ENCODE measurements at places on chromosomes 4 and X.

GRCh38 chr4:1015746-1016145 is 4.3 kb downstream of the FGFRL1 start:
- DNase-seq: no peak

- DNase-seq: no peak
Observed at GRCh38 chr4:68582339-68582717, 6.2 kb upstream of the UGT2B17 start.

GRCh38 chr4:83489711-83490326 is 4.9 kb upstream of the ABRAXAS1 start:
- no peak for DNase-seq

DNA sequence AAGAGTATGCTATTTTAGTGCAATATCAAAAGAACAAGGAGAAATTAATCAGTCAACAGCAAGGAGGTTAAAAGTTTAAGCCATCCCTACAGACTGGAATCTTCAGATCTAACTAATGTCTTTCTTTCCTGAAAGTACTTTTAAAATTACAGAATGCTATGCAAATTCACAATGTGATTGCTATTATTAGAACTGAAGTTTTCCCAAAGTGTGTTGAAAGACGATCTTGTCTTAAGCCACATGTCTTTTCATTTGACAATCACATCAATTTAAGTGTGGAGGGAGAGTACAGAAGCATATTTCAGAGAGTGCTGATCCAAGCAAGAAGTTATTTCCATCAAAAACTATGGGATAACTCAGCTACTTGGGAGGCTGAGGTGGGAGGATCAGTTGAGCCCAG is 64.7 kb upstream of the TNIP3 start:
- no peak for DNase-seq

- DNase-seq: no peak
Observed at GRCh38 chr4:176575141-176575730, 217.5 kb downstream of the VEGFC start.

GRCh38 chr4:11724731-11725130 is 296.0 kb upstream of the HS3ST1 start:
- no peak for DNase-seq

DNA sequence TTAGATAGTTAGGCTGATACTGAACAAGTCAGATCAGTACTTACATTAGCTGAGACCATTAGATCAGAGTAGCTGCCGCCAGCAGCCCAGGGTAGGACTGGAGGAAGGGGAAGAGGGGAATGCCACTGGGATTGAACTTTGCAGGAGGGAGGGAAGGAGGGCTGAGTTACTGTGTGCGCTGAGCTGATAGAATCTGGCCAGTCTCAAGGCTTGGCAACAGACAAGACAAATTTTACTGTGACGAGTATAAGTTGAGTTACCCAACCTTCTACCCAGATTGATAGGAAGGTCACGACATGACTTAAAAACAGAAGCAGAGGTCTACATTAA is 372.1 kb downstream of the OPHN1 start:
- DNase-seq: no peak

GRCh38 chr4:184979461-184980124 is 38.7 kb upstream of the HELT start:
- DNase-seq: no peak

- no peak for DNase-seq
Observed at GRCh38 chr4:155787113-155787710, 28.4 kb downstream of the GUCY1B1 start.

- DNase-seq: no peak
Observed at GRCh38 chr4:77169481-77169880, 12.5 kb downstream of the CCNG2 start.

DNA sequence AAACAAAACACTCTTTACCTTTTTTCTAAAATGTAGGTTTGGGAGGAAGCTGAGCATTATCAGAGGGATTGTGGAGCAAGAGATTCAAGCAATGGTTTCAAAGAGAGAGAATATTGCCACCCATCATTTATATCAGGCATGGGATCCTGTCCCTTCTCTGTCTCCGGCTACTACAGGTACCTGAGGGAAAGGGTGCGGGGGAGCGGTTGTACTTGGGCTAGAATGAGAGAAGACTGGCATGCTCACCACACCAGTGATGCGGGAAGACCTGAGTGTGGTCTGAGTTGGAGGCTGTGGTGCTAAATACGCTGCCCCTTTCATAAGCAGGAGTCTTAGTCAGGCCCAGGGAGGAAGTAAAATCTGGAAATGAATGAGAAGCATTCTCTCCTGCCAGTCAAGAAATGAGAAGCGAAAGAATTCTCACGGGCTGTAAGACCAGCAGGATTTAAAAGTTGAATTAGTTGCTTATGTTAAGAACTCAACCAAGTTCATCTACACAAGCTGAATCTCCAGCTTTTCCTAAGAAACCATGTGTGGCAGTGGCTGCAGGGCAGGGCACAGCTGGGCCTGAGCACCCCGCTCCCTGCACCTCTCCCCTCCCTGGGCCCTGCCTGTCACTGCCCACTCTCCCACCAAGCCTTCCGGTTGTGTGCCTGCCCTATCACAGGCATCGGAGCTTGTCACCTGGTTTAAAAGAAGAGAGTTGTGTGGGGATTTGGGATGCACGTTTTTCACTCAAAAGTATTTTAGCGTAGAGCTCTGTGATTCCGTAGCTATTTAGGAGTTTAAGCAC is 24.8 kb upstream of the MSANTD1 start:
- no peak for DNase-seq

DNA sequence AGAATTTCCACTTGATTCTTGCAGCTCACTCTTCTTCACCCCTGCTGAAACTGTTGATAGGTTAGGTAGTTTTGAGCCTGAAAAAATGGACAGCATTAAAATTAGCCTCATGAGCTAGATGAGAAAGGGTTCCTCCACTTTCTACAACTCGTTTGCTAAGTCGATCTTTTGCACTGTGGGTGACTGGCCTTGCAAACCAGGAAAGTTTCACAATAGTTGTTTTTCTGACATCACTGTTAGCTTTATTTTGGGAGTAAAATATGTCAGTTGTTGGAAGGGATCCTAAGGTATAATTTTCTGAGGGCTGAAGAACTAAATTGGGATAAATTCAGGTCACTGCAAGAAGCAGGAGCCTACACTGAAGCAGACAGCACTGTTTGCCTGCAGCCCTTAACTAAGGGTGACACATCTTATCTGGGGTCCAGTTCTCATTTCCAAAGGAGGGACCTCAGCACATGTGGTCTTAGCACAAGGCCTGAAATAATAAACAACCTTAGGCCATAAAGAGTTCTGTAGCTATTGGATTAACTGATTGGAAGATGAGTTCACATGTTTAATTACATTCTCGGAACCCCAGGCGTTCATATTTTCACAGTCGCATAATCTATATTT is 29.1 kb downstream of the ANAPC4 start:
- DNase-seq: no peak

DNA sequence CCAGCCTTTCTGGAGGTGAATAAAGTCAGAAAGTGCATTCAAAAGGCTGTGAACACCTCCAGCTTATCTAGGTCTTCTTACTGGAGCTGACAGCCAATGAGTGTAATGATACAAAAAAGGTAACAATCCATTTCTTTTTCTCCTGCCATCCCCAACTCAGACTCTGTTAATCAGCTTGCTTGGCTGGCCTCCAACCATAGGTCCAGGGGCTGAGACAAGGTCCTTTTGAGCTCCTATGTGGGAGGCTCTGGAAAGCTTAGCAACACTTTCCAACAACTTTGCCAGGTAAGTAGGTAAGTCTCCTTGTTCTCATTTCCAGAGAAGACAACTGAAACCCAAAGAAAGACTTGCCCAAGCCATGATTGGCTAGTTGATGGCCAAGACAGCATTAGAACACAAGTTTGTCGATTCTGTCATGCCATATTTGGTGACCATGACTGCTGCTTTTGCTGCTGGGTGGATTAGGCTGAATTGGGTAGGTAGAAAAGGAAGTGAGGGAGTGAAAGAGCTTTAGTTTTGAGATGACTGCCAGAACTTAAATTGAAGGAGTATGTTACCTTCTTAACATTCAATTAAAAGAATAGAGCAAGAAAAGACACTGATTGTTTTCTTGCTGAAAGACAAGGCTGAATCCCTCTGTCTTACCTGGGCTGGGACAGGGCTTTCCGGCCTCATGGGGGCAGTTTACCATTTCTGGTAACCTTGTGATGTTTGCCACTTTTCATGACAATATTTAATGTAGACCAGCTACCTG is 22.8 kb downstream of the VSIG4 start:
- DNase-seq: no peak

Measured in dorsolateral prefrontal cortex (tissue), 122 donors.